D341Med (cell line): ENCODE measurements at places on chromosomes 3 and 15.

GRCh38 chr15:70726753-70727152 lies 36.6 kb downstream of the UACA start:
- no peak for DNase-seq

GRCh38 chr3:14371573-14372474 lies 30.6 kb upstream of the SLC6A6 start:
- no peak for DNase-seq

DNA sequence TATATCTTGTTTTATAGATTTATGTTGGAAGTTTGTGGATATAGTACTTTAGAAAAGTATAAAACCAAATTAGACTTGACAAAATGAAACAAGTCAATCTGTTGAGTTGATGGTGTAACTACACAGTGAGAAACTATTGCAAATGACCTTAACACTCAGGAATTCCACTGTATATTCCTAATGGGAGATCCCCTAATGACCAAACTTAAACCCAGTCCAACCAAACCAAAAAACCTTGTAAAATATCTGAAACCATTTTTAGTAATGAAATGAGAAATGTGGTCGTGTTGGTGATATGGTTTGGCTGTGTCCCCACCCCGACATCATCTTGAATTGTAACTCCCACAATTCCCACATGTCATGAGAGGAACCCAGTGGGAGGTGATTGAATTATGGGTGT lies 31.9 kb upstream of the ATP13A3 start:
- DNase-seq, result no peak

- no peak for DNase-seq
These were observed 91.2 kb downstream of the SLC25A26 start for GRCh38 chr3:66312039-66312438.

DNA sequence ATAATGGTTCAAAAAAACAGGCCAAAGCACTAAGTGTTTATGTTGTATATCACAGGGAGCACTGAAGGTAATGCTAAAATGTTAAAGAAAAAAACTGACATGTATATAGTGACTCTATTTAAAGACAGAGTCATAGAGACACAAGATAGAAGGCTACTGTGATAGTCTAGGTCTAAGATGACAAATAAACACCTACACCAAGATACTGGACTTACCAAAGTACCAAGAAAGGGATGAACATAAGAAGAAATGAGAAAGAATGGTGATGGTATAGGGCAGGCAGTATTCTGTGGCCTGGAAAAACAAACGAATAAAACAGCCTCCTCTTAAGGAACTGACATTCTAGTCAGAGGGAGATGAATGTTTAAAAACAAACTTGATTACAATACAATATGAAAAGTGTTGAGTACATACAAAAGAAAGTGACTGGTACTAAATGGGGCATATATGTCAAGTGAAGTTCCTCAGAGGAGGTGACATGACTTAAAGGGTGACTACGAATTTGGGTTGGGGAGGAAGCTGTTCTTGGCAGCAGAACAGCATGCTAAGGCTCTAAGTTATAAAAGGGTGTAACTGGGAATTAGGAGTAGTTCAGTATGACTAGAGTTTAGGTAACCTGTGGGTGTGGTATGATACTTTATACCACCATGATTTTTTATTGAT lies 5.9 kb downstream of the ABHD10 start:
- DNase-seq, result no peak

DNA sequence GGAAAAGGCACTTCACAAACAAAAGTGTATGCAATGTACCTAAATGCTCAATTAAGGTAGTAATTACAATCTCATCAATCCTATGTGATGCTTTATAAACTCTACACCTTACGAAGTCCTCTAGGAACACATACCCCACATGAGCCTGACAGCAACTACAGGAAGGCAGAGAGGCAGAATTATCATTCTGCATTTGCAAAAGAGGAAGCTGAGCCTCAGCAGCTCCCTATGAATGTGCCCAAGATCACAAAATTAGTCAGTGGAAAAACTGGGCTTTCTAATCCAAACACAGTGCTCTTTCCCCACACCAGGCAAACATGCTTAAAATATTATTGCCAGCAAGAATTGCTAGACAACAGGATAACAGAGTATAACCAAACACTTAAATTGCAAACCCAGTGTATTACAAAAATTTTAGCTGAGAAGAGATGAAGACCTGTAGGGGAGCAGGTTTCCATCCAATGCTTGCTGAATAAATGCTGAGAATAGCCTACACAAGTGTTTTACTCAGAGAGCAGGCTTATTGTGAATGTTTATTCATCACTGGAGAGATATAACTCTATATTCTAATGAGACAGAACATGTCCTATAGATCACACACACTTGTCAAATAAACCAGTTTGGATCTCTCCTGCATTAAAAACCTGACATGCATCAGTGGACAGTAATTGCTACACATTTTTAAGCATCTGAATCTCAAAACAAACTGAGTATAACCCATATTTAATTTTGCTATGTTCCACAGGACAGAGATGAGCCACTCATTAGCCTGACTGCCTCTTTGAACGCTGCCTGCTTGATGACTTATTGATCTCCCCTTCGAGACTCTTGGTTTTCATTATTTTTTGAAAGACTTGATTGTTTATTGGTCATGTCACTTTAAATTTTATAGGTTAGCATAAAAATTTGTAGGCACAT lies 62.2 kb downstream of the PLCH1 start:
- DNase-seq, result no peak

GRCh38 chr3:108152274-108152673 lies 61.4 kb upstream of the CD47 start:
- DNase-seq, result no peak

DNA sequence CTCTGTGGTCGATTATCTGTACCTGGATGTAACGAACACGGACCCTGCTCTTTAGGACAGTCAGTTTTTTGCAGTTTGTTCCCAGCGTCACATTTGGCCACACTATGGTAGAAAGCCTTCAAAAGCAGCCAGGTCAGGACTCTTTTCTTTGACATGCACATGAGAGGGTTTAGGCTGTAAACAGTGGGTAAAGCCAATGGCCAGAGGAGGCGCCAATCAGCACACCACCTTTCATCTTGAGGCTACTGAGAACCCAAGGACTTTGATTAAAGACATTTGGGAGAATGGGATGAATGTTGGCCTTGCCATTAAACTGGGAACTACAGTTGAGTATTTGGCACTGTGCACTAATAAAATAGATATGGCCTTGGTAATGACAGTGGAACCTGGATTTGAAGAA lies 225.9 kb downstream of the OXSM start:
- DNase-seq, result no peak

GRCh38 chr3:182969277-182969676 lies 11.1 kb downstream of the DCUN1D1 start:
- no peak for DNase-seq

DNA sequence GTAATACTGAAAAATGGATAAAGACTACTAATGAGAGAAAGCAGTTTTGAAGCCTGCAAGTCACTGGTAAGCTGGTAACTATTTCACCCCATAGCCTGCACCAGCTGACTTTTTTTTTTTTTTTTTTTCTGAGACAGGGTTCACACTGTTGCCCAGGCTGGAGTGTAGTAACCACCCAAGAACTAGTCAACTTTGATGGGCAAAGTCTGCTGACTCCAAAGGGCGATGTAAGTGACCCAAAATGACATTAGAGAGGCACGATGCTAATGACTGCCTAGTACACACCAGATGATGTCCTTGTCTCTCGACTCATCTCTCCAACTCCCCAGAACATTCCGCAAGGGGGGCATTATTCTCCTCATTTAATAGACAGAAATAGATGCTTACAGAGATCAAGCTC lies 12.9 kb upstream of the TMEM41A start:
- DNase-seq, result no peak

GRCh38 chr3:18097989-18098388 lies 327.1 kb downstream of the SATB1 start:
- DNase-seq, result no peak

GRCh38 chr3:170907637-170908234 lies 701 bp downstream of the EIF5A2 start:
- no peak for DNase-seq

GRCh38 chr3:29937185-29937584 lies 656.3 kb downstream of the RBMS3 start:
- DNase-seq, result no peak

DNA sequence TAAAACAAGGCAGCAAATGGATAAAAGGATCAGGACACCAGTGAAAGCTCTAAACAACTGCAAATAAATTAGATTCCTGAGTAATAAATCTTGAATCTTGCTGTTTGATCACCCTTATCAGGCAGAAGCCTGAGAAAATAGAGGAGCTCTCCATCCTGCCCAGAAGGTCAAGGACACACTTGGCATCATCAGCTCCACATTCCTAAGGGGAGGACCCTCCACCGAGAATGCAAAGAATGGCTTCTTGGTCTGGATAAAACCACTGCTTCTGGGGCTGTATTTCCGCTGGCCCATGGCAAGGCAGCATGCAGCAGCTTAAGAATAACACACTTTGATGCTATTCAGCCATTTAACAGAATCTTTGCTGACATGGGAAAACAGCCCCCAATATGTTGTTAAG lies 108.9 kb upstream of the TSC22D2 start:
- no peak for DNase-seq

- no peak for DNase-seq
These were observed 185.0 kb downstream of the OR4M2 start for GRCh38 chr15:22265056-22265945.

DNA sequence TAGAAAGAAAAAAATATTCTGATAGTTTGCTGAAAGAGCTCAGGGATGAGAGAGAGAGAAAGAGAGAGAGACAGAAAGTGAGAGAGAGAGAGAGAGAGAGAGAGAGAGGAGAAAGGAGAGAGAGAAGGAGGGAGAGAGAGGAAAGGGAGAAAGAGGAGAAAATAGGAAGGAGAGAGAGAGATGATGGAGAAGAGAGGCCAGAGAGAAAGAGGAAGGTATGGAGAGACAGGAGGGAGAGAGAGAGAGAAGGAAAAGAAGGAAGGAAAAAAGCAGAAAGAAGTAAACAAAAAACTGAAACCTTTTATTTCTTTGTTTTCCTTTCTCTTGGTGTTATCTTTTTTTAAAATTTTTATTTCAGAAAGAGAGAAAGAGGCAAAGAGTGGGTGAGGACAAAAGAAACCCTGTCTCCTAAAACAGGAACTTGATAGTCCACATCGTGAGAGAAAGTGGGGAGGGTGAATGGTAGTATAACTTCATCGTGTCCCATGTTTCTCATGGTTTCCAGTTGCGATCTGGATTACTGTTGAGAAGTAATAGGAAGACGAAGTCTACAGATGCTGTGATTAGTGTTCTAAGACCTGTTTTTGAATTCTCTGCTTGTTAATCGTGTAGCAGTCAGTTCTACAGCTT lies 279.7 kb downstream of the LPP start:
- DNase-seq, result no peak

DNA sequence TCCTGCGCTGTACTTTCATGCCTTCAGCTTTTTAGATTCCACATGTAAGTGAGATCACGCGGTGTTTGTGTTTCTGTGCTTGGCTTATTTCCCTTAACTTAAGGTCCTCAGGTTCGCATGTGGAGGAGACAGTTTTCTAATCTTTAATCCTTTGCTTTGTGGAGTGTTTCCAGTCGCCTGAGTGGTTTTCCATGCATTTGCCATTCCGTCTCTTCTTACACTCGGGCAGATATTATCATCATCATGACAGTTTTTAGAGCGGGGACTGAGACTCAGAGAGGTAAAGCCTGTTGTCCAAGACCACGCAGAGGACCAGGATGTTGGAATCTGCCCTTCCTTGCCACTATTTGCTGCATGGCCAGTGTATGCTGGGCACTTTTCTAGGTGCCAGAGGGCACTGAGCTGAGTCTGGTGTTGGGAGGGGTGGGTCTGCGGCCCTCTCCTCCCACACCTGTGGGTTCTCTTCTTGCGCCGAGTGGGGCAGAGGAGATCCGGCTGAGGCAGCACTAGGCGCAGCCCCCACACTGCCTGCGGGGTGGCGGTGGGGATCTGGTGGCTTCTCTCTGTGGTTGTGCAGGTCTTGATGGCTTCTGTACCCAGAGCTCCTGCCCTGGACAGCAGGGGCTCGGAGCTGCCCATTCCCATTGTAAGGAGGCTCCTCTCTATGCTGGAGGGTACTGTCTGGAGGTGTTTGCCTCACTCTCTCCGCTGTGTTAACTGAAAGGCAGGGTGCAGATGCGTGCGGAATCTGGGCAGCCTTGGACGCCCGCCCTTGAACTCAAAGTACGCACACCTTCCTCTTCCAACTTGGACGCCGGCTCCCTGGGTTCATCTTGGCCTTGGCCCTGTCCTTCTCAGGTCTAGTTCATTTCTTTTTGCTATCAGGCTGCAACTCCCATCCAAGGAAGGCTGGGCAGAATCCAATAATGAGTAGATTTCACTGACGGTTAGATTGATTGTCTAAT lies 156.0 kb upstream of the RGMA start:
- no peak for DNase-seq

- peak; percentile 99 for DNase-seq
These were observed at the start of gene NT5DC2 for GRCh38 chr3:52533623-52534280. Gene NT5DC2 (minus strand): TSS chr3:52533857. CDS start chr3:52533737, 120 bp downstream.

DNA sequence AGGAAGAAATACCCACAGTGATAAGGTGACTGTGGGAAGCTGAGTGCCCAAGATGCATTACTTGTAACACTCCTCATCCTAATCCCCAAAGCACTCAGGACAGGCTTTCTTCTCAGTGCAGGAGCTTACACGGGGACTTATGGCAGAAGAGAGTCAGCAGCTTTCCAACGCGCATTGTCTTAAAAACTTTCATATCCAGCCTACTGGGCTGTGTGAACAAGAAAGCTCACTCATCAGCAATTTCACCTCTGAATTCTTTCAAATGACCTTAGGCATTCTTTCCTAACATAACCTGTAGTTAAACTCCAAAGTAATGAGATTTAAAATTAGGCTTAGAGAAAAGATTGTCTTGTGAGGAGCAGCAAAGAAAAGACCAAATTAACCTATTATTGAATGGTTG lies 132.3 kb downstream of the KCNAB1 start:
- DNase-seq, result no peak

- DNase-seq, result no peak
These were observed 707.7 kb upstream of the EPHA6 start for GRCh38 chr3:96106701-96107100.

DNA sequence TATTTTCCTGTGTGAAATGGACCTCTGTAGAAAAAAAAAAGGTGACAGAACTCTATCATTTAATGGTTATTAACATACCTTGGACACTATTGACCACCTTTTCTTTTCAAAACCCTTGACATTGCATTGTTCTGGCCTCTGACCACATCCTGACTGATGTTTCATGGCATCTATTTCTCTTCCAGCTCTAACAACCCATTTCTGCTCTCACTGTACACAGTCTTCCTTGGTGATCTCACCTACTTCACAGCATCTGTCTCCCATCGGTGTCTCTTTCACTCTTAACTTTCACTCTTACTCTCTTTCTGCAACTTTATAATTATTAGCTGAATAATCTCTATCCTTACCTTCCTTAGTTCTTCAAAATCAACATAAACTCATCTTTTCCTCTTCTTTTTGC lies 217.4 kb upstream of the CD96 start:
- no peak for DNase-seq

DNA sequence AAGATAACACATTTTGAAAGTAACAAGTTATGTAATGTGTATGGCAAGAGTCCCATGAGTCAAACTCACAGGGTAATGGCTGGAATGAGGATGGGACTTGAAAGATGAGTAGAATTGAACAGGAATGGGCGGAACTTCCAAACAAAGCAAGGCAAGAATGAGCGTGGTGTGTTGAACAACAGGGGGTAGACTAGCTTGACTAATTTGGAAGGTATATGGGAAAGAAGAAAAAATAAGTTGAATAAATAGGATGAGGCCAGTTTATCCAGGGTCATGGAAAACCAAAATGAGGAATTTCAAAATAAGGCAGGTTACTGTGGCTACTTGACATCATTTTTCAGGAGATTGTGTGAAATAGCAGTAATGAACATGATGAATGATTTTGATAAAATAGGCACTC lies 2.5 kb upstream of the DPH6 start:
- no peak for DNase-seq
